ENCODE measurements at places on chromosomes 7 and 10.

- H3K4me3 ChIP-seq: no peak overlapping the region
- no peaks in the 10 kb centered on the region for H3K27me3 ChIP-seq
- DNase-seq: peak; percentile 49
- peaks cover 16% of the 10 kb centered on the region for H3K4me1 ChIP-seq
- no peaks in the 10 kb centered on the region for H3K36me3 ChIP-seq
- H3K27ac ChIP-seq: peak overlapping the region; percentile 68
Measured at GRCh38 chr7:77428777-77429231, 12.7 kb upstream of the GSAP start.

- H3K36me3 ChIP-seq: no peaks in the 10 kb centered on the region
- H3K27me3 ChIP-seq: no peaks in the 10 kb centered on the region
- no peak for DNase-seq
- no peaks in the 10 kb centered on the region for H3K4me1 ChIP-seq
Measured at GRCh38 chr7:52689912-52690311, 345.5 kb upstream of the POM121L12 start.

DNA sequence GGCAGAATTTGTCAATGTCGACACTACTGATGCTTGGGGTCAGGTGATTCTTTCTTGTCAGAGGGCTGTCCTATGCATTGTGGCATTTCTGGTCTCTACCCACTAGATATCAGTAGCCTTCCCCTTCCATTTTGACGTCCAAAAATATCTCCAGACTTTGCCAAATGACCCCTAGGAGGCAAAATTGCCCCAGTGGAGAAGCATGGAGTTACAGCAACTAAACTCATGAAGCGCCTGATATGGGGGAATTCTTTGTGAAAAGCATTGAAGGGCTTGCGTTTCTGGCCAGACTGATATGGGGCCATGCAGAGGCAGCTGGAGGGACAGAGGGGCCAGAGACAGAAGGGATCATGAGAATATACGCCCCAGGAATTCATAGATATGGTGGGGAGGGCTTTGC is 43.6 kb downstream of the ADRB1 start:
- no peaks in the 10 kb centered on the region for H3K36me3 ChIP-seq
- H3K27me3 ChIP-seq: no peaks in the 10 kb centered on the region
- H3K4me3 ChIP-seq: no peak overlapping the region
- H3K27ac ChIP-seq: no peak overlapping the region
- DNase-seq: no peak
- no peaks in the 10 kb centered on the region for H3K4me1 ChIP-seq

DNA sequence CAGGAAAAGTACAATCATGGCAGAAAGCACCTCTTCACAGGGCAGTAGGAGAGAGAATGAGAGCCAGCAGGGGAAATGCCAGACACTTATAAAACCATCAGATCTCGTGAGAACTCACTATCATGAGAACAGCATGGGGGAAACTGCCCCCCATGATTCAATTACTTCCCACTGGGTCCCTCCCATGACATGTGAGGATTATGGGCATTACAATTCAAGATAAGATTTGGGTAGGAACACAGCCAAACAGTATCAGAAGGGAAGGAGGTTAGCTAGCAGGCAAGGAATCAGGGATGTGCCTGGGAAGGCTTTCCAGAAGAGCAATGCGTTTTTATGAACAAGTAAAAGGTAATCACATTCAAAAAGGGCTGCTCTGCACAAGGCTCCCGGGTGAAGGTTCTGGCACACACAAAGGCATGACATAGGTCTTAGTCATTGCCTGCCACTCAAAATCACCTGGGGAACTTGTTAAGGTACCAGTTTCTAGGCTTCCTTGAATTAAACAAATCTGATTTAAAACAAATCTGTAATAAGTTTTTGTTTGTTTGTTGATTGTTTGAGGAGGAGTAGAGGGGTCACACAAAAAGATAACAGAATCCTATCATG is 40.9 kb downstream of the BMPER start:
- no peaks in the 10 kb centered on the region for H3K36me3 ChIP-seq
- no peak overlapping the region for H3K27ac ChIP-seq
- DNase-seq: no peak
- no peaks in the 10 kb centered on the region for H3K27me3 ChIP-seq

- no peaks in the 10 kb centered on the region for H3K27me3 ChIP-seq
- H3K4me3 ChIP-seq: no peak overlapping the region
- no peak overlapping the region for H3K27ac ChIP-seq
Measured at GRCh38 chr7:133625046-133625445, 372.2 kb downstream of the EXOC4 start.

DNA sequence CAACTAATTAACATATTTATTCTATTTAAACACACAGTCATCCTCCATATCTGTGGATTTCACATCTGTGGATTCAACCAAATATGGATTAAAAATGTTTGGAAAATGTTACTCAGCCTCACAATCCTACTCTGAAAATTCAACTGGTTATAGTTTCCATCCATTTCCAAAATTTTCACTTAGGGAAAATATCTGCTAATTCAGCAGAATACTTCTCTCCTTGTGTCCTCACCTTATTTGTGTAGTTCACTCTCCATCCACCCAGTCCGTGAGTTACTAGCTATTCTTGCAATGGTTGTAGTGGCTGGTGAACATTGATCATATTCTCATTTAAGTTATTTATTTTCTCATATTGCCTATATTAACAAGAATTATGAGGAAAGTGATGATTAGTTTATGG is 77.6 kb upstream of the PRKCQ start:
- no peak overlapping the region for H3K4me3 ChIP-seq
- H3K27ac ChIP-seq: no peak overlapping the region
- H3K4me1 ChIP-seq: no peaks in the 10 kb centered on the region
- DNase-seq: no peak
- no peaks in the 10 kb centered on the region for H3K27me3 ChIP-seq
- no peaks in the 10 kb centered on the region for H3K36me3 ChIP-seq

DNA sequence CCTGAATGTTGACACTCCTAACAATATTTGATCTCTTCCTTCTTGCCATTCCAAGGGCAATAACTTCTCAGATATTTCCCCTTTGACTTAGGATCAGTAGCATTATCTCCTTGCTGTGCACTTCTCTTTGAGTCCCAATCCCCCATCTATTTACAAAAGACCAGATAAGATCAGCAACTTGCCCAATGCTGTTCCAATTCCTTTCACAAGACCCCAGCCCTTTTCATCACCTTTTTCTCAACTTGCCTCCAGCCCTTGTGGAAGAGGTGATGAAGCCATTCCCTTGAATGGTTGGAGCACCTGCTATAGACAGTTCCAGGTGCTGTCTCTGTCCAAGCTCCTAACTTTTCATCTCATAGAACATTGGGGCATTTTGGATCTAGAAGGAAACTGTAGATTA is 51.1 kb upstream of the ARID5B start:
- H3K27ac ChIP-seq: no peak overlapping the region
- no peak for DNase-seq
- H3K27me3 ChIP-seq: no peaks in the 10 kb centered on the region
- no peaks in the 10 kb centered on the region for H3K36me3 ChIP-seq
- H3K4me1 ChIP-seq: no peaks in the 10 kb centered on the region
- no peak overlapping the region for H3K4me3 ChIP-seq

DNA sequence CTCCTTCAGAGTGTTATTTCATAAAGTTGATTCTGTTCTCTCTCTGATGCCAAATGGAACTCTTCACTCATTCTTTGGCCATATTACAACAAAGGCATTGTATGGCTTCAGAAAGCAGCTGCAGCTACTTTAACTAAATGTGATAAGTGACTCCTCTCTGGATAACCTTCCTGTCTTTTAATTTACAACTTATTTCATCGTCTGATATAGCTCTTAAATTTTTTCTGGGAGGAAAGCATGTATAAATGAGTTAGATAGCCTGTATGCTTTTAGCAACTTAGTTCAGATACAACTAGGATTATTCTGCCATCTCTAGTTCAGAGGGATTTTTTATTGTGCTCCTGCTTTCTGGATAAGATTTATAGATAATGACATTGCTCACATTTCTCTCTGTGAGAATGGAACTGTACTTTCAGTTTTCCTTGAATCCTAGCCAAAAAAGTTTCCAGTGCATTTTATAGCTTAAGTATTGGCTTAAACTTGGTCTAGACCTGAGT is 57.5 kb downstream of the KLHDC10 start:
- DNase-seq: no peak
- H3K4me3 ChIP-seq: no peak overlapping the region
- no peaks in the 10 kb centered on the region for H3K4me1 ChIP-seq
- peaks cover 57% of the 10 kb centered on the region for H3K36me3 ChIP-seq
- H3K27ac ChIP-seq: no peak overlapping the region
- no peaks in the 10 kb centered on the region for H3K27me3 ChIP-seq

GRCh38 chr10:111037858-111038257 is 39.0 kb upstream of the ADRA2A start:
- H3K27ac ChIP-seq: no peak overlapping the region
- H3K36me3 ChIP-seq: no peaks in the 10 kb centered on the region
- no peak for DNase-seq
- H3K4me3 ChIP-seq: no peak overlapping the region
- no peaks in the 10 kb centered on the region for H3K4me1 ChIP-seq

GRCh38 chr7:9719303-9719702 is 1254.4 kb upstream of the PHF14 start:
- no peaks in the 10 kb centered on the region for H3K36me3 ChIP-seq
- no peak for DNase-seq
- H3K4me1 ChIP-seq: no peaks in the 10 kb centered on the region
- no peak overlapping the region for H3K27ac ChIP-seq
- no peaks in the 10 kb centered on the region for H3K27me3 ChIP-seq

GRCh38 chr10:3776796-3777571 is 8.0 kb downstream of the KLF6 start:
- H3K4me3 ChIP-seq: no peak overlapping the region
- H3K27ac ChIP-seq: peak overlapping the region; percentile 20
- H3K36me3 ChIP-seq: peaks cover 76% of the 10 kb centered on the region
- no peak for DNase-seq
